ENCODE measurements at places on chromosomes 7 and 10.

GRCh38 chr7:159096736-159097581, 47.7 kb downstream of the VIPR2 start:
- no peak for DNase-seq

DNA sequence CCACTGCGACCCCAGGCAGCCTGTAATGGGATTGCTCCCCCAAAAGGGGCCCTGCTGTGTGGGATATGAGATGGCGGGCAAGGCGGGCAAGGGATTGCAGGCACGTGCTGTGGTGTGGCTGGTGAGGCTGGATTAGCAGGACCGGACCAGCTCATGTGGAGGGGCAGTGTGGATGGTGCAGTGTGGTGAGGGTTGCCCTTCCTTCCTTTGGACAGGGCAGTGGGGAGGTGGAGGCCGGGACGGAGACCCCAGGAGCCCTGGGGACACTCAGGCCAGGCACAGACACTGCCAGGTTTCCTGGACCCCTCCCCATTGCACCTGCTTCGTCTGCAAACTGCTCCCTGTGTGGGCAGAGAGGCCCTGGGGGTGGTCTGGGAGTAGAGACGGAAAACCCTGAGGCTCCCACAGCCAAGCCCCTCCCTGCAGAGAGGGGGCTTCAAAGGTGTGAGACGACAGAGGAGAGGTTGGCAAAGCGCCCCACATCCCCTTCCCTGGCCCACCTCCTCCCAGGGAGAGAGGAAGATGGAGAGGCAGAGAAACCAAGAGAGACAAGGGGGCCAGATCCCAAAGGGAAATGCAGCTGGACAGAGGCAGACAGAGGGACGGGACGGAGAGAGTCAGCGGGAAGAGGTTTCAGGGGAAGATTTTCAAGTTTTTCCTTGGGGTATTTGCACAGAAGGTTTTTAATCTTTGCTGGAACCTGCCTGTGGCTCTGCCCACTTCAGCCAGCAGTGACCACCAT, 89.2 kb downstream of the MICALL2 start:
- no peak for DNase-seq

- DNase-seq: no peak
Measured at GRCh38 chr10:131203456-131204357, 107.8 kb downstream of the TCERG1L start.

- DNase-seq: no peak
Measured at GRCh38 chr10:5971886-5972285, 5.5 kb downstream of the IL15RA start.

DNA sequence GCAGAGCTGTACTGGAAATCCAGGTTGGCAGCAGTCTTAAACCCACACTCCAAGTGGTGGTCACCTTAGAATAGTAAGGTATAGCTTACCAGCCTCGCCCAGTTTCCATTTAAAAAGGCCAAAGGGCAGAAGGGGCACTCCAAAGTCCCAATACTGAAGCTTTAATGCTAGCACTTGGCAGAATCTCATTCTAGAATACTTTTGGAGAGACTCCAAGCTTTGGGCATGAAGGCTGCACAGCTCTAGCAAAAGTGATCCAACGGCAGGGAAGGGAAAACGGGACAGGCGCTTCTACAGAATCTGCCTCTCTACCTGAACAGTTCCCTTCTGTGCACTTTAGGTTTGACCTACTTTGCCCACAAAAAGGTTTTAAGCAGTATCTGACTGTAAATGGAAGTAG, 19.7 kb downstream of the SMURF1 start:
- no peak for DNase-seq

- DNase-seq: no peak
Measured at GRCh38 chr7:43220250-43220649, 107.8 kb downstream of the HECW1 start.

DNA sequence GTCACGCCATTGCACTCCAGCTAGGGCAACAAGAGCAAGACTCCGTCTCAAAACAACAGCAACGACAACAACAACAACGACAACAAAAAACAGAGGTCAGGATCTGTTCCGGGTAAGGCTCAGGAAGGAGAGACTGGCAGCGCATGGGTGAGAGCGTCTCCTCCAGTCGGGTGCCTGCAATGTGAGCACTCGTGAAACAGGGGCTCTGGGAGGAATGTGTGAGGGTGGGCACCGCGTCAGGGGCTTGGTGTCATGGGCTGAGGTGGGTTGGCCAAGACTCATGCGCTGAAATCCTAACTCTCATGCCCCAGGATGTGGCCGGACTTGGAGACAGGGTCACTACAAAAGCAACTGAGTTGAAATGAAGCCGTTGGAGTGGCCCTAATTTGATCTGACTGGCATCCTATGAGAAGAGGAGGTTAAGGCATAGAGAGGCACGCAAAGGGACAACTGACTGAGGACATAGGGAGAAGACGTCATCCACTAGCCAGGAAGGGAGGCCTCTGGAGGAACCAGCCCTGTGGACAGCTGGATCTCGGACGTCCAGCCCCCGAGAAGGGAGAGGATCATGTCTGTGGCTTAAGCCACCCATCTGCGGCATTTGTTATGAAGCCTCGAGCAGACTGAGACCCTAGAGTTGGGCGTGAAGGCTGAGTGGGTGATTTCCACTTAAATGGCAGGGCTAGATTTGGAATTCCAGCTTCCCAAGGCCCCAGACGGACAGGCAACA, 241.5 kb upstream of the PITRM1 start:
- no peak for DNase-seq

DNA sequence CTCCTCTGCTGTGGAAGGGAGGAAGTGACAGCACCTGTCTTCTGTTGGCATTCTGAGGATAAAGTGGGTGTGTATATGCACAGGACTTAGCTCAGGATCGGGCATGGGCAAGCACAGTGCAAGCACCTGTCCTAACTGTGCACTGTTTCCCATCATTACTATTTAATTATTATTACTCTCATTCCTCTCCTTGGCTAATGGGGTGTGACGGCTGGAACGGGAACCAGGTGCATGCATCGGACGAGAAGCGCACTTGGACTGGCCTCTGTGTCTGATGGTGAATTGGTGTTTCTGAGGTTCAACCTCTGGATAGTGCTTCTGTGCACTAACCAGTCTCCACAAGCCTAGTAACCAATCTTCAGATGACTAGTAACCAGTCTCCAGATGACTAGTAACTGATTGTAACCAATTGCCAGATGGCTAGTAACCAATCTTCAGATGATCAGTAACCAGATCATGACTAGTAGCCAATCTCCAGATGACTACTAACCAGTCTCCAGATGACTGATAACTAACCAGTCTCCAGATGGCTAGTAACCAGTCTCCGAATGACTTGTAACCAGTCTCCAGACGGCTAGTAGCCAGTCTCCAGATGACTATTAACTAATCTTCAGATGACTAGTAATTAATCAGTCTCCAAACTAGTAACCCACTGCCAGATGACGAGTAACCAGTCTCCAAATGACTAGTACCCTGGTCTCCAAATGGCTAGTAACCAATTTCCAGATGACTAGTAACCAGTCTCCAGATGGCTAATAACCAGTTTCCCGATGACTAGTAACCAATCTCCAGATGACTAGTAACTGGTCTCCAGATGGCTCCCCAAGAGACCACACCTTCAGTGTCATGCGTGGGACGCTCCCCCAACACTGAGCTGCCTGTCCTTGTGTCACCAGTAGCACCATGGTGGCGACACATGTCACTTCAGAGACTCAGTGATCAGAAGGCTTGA, 85.8 kb downstream of the PAXIP1 start:
- DNase-seq: no peak

DNA sequence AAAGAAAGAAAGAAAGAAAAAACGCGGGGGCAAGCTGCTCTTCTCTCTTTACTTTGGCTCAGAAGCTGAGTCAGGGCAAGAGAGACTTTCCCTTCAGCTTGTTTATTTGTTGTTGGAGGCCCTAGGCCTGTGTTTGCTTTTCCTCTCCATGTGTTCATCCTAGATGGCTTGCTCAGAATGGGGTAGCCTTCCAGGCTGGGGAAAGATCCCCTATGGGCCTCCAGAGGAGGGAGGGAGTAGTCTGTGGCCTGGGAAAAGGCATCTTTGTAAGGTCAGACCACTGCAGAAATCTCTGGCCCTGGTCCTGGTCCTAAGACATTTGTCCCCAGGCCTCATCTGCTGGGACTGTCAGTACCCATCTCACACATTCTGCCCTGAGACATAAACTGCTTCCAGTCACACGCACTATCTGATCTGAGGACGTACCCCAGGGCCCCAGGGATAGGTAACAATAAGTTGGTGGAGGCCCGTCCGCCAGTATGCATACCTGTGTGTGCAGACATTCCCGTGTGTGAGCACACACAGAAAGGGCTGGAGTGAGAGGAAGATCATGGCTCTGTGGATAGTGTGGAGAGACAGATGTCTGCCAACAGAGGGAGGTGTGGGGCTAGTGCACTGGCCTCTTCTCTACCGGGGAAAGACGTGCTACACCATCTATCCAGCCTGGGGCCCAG, 4.9 kb upstream of the SCD start:
- DNase-seq: peak; percentile 94

DNA sequence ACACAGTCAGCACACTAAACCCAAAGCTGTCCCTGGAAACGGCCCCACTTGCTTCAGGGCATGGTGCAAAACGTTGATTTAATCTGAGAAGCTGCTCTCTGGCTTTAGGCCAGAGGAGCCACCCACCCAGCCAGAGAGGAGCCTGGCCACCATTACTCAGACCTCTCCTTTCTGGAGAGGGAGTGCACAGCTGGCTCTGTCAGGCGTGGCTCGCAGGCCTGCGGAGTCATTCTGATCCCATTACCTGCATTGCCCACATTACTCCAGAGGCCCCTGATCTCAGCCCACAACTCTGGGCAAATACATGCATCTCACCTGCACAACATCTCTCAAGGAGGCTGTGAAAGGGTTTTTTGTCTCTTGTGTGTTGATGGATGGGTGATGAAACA, 370.0 kb upstream of the IGFBP3 start:
- DNase-seq: no peak

GRCh38 chr7:22577470-22578001, 77.5 kb upstream of the STEAP1B start:
- no peak for DNase-seq

GRCh38 chr7:148735141-148735540, 36.4 kb downstream of the CUL1 start:
- no peak for DNase-seq

GRCh38 chr10:62354916-62355315, 19.3 kb upstream of the ZNF365 start:
- no peak for DNase-seq

- no peak for DNase-seq
Measured at GRCh38 chr10:69730251-69731156, 71.2 kb upstream of the COL13A1 start.

DNA sequence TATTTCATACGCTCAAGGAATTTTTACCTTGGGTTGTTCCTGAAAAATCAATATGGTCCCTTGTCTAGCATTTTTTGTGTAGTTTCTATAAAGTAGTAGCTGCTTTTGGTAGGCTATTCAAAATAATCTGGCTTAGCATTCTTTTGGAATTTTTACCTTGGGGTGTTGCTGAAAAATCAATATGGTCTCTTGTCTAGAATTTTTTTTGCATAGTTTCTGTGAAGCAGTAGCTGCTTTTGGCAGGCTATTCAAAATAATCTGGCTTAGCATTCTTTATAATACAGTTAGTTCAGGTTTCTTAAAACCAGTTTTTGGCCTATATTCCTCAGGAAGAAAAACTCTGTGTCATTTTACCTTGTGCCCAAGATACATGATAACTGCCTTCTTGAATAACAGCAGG, 301.9 kb downstream of the SUGCT start:
- no peak for DNase-seq

DNA sequence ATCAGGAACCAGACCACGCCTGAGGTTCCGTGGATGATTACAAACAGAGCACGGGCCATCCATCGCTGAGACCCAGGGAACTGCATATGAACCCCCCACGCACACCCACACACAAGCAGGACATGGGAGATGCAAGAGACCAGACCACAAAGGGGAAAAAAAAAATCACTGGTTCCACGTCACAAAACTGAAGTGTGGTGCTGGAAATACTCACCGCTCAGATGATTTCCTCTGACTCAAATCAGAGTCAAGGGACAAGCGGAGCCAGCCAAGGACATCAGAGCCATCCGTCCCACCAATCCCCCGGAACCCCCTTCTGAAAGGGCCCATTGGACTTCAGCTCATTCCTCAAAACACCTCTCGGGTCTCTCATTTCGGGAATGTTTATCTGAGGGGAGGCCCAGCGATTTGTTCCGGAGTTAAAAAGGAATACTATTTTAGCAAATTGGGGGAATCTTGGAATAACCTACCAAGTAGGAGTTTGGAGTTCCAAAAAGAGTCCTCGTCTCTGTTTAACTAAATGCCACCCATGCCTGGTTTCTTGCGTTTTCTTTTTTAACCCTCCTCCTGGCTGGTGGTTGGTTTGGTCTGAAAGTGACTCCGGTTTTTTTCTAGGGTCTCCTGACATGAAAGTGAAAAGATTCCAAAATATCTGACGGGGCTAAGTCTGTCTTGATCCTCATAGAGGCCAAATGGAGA, 15.0 kb downstream of the SNX8 start:
- DNase-seq: no peak

- DNase-seq: no peak
Measured at GRCh38 chr7:147436718-147437117, 1153.8 kb upstream of the C7orf33 start.

GRCh38 chr10:7610026-7610425, 56.7 kb downstream of the ITIH5 start:
- DNase-seq: no peak

DNA sequence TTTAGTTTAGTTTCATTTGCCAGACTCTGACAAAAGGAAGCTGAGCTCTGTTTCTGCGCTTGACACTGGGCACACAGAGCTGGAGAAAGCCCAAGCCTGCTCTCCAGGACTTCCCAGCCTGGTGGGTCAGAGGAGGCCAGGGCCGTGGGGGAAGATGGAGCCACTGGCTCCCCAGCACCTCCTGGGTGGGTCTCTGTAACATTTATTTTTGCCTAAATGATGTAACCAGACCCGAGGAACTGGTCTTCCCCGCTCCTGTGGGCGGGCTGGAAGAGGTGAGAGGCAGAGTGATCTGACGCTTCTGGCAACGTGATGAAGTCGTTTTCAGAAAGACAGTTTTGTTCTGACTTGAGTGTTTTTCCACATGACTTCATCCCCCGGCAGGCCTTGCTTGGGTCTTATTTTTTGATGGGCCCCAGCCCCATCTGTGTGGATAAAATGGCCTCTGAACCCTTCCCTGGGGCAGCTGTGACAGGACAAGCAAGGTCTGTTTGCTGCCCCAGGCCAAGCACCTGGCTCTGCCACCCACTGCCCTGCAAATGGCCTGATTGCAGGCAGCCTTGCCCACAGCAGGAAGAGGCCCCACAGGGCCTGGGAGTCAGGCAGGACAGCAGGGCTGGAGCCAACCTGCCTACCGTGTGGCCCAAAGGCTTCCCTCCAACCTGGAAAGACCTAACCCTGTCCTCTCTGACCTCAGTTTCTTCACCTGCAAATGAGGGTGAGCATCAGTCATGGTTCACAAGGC, 304.9 kb upstream of the ZMIZ1 start:
- DNase-seq: no peak

Data from A549 (cell line).